CD4-positive, alpha-beta T cell treated with Interleukin-12 subunit alpha and Interleukin-12 subunit beta, for 1 hour (primary cell): ENCODE measurements at places on chromosomes 4 and X.

DNA sequence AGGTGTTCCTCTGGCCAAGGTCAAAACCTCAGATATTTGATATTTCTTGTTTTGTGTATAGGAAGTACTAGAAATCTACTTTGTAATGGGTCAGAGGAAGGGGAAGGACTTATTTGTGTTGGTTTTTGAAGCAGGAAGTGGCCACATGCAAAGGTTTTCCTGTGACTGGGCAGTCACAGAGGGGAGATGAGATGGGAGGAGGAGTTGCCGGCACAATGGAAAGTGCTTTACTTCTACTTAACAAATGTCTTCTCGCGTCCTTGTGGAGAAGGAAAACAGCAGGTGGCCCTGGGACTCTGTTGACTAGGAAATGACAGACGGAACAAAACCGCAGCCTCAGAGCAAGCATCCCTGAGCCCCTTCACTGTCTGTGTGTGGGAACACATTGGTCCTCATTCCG, 46.6 kb downstream of the SHROOM2 start:
- DNase-seq: no peak

DNA sequence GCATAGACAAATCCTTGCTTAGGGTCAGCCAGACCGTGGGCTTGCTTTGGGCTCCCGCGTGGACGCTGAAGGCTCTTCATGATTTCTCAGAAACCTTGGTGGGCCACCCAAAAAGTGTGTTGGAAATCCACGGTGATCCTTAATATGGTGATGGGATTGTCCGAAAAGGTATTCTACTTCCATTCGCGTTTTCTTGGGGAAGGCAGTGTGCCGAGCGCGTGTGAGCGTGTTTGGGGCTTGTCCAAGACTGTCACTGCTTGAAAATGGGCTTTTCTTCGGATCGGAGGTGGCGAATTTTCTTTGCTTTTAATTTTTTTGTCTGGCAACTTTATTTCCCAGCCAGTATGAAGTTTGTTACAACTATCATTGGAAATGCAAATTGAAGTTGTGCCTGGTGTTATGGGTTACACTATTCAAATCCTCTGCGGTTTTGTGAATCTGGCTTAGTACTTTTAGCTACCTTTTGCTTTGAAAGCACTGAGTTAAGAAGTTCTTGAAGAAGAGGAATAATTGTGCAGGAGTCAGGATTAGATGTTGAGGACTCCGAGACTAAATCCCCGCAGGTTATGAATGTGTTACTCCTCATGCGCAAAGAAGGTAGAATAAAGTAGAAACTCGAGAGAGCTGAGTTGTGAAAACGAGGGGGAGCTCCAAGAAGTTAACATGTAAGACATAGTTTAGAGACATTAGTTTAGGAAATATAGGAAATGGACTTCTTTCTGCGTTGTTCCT, 3.2 kb downstream of the SPRY1 start:
- DNase-seq: no peak

GRCh38 chr4:182147391-182147790, 95.8 kb upstream of the TENM3 start:
- DNase-seq: no peak

DNA sequence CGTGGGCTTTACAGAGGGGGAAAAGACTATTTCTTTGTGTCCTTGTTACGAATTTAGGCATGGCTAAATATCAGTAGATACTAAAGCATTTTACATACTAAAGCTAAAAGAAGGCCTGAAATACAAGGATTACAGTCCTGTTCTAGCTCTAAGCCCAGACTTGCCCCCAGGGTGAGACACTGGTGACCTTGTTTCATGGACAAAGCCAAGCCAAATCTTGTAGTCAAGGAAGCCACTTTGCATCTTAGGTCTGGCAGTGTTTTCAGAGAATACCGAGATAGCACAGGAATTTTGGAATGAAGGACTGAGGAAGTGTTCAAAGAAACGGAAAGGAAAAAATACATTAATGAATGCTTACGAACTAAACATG, 733 bp upstream of the G3BP2 start:
- DNase-seq: no peak

DNA sequence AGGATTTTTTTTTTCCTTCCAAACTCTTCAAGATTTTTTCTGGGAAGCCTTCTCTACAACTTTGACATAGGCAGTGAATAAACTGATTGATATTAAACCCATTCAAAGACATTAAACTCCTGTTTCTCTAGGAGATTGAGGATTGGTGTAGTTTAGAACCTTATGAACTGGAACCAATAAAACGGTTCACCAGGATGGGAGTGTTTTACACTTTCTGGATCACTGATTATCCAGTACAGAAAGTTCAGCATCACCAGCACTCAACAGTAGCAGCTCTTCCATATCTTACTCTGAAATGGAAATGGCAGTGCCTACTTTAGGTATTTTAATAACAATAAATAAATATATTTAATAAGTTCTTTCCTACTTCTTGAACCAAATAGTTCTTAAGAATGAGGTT, 76.7 kb downstream of the BMPR1B start:
- DNase-seq: no peak

DNA sequence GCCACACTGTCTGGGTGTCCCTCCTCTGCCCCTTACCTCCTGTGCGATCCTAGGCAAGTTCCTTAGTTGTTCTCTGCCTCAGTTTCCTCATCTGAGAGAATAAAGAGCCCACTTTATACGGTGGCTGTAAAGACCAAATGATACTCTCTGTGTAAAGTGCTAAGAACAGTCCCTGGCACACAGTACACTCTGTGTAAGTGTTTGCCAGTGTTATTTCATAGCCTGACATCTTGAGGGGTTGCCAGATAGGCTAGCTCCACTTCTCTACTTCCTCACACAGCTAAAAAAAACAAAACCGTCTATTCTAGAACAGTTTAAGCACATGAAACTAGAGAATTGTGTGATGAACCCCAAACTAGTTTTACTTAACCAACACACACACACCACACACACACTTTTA, 17.1 kb downstream of the SPON2 start:
- DNase-seq: no peak
